ENCODE measurements at places on chromosomes 16 and 17. TPM values are rescaled to one million over a fixed set of nuclear protein-coding genes. Genes with fewer than 3 reads are reported as not detected.
A peak's percentile ranks its signal among the peaks of the same experiment; 100 is the strongest.

DNA sequence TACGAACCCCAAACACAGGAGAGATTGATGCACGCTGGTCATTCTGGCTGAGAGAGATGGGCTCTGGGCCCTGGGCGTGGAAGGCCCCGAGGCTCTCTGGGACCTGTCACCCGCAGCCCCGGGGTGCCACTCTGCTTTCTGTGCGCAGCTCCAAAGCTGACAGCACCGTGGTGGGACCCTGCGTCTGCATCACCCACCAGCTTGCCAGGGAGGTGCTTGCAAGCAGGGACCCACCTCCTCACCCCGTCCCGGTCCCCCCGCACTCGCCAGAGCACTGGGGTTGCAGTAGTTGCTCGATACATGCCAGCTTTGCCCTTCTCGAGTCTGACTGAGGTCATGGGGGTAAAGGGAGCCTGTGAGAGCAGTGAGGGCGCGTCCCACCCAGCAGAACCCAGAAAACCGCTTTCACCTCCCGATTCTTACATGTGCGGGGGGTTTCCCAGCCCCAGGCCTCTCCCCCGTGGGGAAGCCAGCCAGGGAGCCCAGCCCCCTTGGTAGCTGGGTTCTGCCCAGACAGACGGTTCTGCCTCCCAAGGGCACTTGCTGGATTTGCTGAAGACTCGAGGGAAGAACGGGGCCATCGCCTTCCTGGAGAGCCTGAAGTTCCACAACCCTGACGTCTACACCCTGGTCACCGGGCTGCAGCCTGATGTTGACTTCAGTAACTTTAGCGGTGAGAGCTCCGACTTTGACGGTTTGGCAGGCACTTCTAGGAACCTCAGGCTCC, 12.5 kb downstream of the CARD14 start:
- DNase-seq: no peak
- H3K4me1 ChIP-seq: no peaks in the 10 kb centered on the region
- no peak overlapping the region for H3K27ac ChIP-seq
- no peak overlapping the region for H3K4me3 ChIP-seq
- H3K27me3 ChIP-seq: no peaks in the 10 kb centered on the region
- no peaks in the 10 kb centered on the region for H3K36me3 ChIP-seq

GRCh38 chr16:88681709-88682451, 4.4 kb downstream of the SNAI3 start:
- DNase-seq: peak; percentile 89
- H3K27ac ChIP-seq: peak overlapping the region; percentile 57
- H3K4me3 ChIP-seq: no peak overlapping the region
- no peaks in the 10 kb centered on the region for H3K36me3 ChIP-seq
- H3K4me1 ChIP-seq: peaks cover 51% of the 10 kb centered on the region
- peaks cover 82% of the 10 kb centered on the region for H3K27me3 ChIP-seq

GRCh38 chr17:19312406-19312805, 50.1 kb downstream of the B9D1 start:
- no peak overlapping the region for H3K27ac ChIP-seq
- H3K36me3 ChIP-seq: no peaks in the 10 kb centered on the region
- H3K4me1 ChIP-seq: no peaks in the 10 kb centered on the region
- no peak overlapping the region for H3K4me3 ChIP-seq

DNA sequence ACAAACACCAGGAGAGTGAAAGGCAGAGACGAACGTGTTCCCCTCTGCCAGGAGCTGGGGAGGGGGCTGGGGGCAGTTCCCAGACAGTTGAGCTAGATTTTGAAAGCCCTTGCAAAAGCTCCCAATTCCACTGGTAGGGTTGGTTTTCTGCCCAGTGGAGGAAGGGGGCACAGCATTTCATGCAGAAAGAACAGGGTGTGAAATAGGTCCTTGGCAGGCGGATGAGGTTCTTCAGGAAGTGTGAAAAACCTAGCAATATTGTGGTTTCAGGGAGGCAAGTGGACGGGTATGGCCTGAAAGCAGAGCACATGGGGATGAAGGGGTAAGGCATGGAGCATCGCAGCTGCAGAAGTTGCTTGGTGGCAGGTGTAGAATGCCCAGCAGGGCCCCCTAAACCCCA, 248.3 kb downstream of the KATNIP start:
- no peak overlapping the region for H3K4me3 ChIP-seq
- H3K27ac ChIP-seq: no peak overlapping the region

Gene KRTAP1-5
- not detected for polyA plus RNA-seq

Gene NXPH3
- polyA plus RNA-seq: 1.0 TPM

- H3K27me3 ChIP-seq: no peaks in the 10 kb centered on the region
- no peaks in the 10 kb centered on the region for H3K36me3 ChIP-seq
Measured at GRCh38 chr16:67141391-67141790, 9.4 kb downstream of the B3GNT9 start.

Gene TEKT3
- 2.9 TPM for polyA plus RNA-seq

GRCh38 chr17:14004927-14005620, 64.2 kb upstream of the COX10 start:
- no peak for DNase-seq
- no peak overlapping the region for H3K4me3 ChIP-seq
- no peak overlapping the region for H3K27ac ChIP-seq
- no peaks in the 10 kb centered on the region for H3K27me3 ChIP-seq
- H3K4me1 ChIP-seq: no peaks in the 10 kb centered on the region
- no peaks in the 10 kb centered on the region for H3K36me3 ChIP-seq

GRCh38 chr16:28078261-28078660, 14.7 kb upstream of the GSG1L start:
- H3K27me3 ChIP-seq: no peaks in the 10 kb centered on the region
- no peak overlapping the region for H3K4me3 ChIP-seq
- no peaks in the 10 kb centered on the region for H3K36me3 ChIP-seq
- no peak for DNase-seq

- no peak overlapping the region for H3K4me3 ChIP-seq
- no peak for DNase-seq
- no peak overlapping the region for H3K27ac ChIP-seq
- H3K27me3 ChIP-seq: peaks cover 5% of the 10 kb centered on the region
- no peaks in the 10 kb centered on the region for H3K4me1 ChIP-seq
- no peaks in the 10 kb centered on the region for H3K36me3 ChIP-seq
Measured at GRCh38 chr16:26050472-26050871, 358.7 kb downstream of the HS3ST4 start.

DNA sequence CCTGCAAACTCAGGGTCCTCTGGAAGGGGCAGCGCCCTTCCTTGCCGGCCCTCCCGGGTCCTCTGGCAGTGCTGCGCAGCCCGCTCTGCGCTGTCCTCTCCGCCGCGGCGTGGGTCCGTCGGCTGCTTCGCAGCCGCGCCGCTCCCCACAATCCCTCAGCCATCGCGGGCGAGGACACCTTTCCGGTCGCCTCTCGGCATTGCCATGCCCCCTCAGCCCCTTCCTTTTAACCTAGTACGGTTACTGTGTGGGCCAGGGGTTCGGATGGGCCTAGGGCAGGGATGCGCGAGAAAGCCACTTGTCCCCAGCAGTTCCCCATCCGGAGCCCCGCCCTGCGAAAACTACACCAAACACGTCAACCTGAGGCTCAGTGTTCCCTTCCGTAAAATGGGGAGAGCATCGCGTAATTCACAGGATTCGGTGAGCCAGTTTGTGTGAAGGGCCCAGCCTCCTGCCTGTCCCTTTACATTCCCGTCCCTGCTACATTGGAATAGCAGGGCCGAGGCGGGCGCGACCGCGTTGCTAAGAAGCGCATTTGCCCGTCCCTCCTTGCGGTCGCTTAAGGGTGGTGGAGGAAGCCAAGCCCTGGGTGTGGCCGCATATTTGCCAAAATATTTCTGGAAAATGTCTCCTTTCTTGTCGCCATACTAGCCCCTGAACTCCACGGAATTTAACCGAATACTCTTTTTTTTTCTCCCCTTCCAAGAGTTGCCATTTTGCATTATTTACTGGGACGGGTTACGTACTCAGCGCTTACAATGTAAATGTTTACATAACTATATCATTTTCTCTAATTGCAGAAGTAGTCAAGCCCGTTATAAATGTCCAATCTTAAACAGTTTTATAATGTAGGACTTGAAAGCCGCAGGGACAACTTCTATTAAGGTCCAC, 13.2 kb downstream of the COPZ2 start:
- peaks cover 55% of the 10 kb centered on the region for H3K4me1 ChIP-seq
- peak overlapping the region; percentile 87 for H3K27ac ChIP-seq
- no peaks in the 10 kb centered on the region for H3K27me3 ChIP-seq
- H3K4me3 ChIP-seq: peak overlapping the region; percentile 41

DNA sequence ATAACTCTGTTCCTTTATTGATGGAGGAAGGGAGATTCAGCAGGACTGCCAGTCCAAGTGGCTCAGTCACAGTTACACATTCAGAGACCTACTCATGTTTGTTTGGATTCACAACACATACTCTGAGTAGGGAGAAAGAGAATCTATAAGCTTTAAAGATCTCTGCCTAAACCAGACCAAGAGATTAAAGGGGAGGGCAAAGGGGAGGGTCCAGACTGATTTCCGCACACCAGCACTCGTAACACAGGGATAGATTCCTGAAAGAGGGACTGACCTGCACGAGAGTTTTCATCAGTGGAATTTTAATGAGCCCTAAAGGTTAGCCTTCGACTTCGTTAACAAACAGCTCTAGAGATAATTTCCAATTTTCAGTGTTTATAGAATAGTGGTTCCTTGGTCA, 71.7 kb upstream of the PMFBP1 start:
- no peak for DNase-seq
- H3K27ac ChIP-seq: no peak overlapping the region
- H3K36me3 ChIP-seq: no peaks in the 10 kb centered on the region
- no peak overlapping the region for H3K4me3 ChIP-seq

Gene PPY
- polyA plus RNA-seq: 4.9 TPM

GRCh38 chr16:72013389-72013788, 4.8 kb downstream of the DHODH start:
- no peaks in the 10 kb centered on the region for H3K4me1 ChIP-seq
- H3K27me3 ChIP-seq: no peaks in the 10 kb centered on the region
- peaks cover 14% of the 10 kb centered on the region for H3K36me3 ChIP-seq

DNA sequence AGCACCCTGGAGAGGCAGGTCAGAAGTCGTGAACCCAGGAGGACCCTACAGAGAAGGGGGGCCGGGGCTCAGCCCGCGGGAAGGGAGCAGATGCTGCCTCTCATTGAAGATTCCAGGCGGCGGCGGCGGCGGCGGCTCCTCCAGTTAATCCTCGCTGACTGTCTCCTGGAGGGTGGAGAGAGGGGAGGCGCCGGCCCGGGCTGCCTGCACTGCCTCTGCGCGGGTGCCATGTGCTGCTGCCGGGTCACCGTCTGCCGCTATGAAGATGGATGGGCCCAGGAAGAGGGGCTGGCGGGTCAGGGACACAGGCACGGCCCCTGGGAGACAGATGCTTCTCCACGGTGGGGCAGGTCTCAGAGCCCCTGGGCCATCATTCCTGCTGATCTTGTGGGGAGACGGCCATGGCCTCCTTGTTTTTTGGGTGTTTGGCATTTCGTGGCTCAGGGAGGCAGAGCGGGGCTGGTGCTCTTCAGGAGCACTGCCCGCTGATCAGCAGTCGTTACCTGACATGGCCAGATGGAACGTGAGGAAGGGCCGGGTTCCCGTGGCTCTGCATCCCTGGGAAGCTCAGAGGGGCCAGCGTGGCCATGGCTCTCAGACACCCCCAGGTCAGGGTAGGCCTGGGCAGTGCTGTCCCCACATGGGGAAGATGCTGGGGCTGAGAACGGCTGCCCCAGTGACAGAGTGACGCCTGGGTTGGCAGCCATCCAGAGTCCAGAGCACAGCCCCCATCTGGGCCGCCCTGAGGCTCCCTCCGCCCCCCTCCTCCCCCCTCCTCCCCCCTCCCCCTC, 36.1 kb downstream of the GINS2 start:
- H3K4me1 ChIP-seq: peaks cover 29% of the 10 kb centered on the region
- no peak overlapping the region for H3K4me3 ChIP-seq
- DNase-seq: no peak

GRCh38 chr16:8044796-8045195, 545.5 kb downstream of the TMEM114 start:
- no peak for DNase-seq
- H3K27me3 ChIP-seq: no peaks in the 10 kb centered on the region
- H3K4me1 ChIP-seq: no peaks in the 10 kb centered on the region
- H3K4me3 ChIP-seq: no peak overlapping the region
- no peak overlapping the region for H3K27ac ChIP-seq

- no peak overlapping the region for H3K4me3 ChIP-seq
- DNase-seq: no peak
- no peaks in the 10 kb centered on the region for H3K27me3 ChIP-seq
- H3K27ac ChIP-seq: no peak overlapping the region
- H3K36me3 ChIP-seq: no peaks in the 10 kb centered on the region
Measured at GRCh38 chr16:80958284-80958683, 48.4 kb downstream of the CMC2 start.

Gene TBX2
- 258 TPM for polyA plus RNA-seq

DNA sequence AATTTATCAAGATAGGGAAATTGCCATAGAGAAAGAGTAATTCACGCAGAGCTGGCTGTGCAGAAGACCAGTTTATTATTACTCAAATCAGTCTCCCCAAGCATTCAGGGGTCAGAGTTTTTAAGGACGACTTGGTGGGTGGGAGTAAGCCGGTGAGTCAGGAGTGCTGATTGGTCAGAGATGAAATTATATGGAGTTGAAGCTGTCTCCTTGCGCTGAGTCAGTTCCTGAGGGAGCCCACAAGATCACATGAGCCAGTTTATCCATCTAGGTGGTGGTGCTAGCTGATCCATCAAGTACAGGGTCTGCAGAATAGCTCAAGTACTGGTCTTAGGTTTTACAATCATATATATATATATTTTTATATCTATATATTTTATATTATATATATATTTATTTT, 6.0 kb upstream of the AQP8 start:
- no peak for DNase-seq
- no peaks in the 10 kb centered on the region for H3K4me1 ChIP-seq
- no peaks in the 10 kb centered on the region for H3K36me3 ChIP-seq
- no peaks in the 10 kb centered on the region for H3K27me3 ChIP-seq
- no peak overlapping the region for H3K4me3 ChIP-seq

Gene PRAC1
- not detected for polyA plus RNA-seq

- no peak overlapping the region for H3K4me3 ChIP-seq
- H3K27me3 ChIP-seq: no peaks in the 10 kb centered on the region
- H3K36me3 ChIP-seq: no peaks in the 10 kb centered on the region
- no peak overlapping the region for H3K27ac ChIP-seq
Measured at GRCh38 chr17:43338886-43339516, 59.8 kb upstream of the ARL4D start.

DNA sequence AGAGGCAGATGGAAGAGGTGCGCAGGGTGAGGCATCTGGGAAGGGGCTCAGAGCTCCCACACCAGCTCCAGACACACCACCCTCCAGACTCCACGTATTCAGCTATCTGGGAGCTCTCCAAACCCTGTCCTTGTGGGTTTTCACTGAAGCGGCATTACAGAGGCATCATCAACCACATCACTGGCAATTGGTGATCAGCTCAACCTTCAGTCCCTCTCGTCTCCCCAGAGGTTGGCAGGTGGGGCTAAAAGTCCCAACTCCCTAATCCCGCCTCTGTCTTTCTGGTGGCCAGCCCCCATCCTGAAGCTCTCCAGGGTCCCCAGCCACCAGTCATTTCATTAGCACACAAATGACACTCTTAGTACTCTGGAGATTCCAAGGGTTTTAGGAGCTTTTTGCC, 123.9 kb downstream of the KCNJ12 start:
- no peak overlapping the region for H3K4me3 ChIP-seq
- H3K27me3 ChIP-seq: no peaks in the 10 kb centered on the region
- H3K4me1 ChIP-seq: no peaks in the 10 kb centered on the region
- DNase-seq: no peak
- no peak overlapping the region for H3K27ac ChIP-seq
- no peaks in the 10 kb centered on the region for H3K36me3 ChIP-seq
